ENCODE measurements at places on chromosomes 7 and 10. TPM values are rescaled to one million over a fixed set of nuclear protein-coding genes. Genes with fewer than 3 reads are reported as not detected.

Gene DMTF1
- total RNA-seq: 167 TPM

DNA sequence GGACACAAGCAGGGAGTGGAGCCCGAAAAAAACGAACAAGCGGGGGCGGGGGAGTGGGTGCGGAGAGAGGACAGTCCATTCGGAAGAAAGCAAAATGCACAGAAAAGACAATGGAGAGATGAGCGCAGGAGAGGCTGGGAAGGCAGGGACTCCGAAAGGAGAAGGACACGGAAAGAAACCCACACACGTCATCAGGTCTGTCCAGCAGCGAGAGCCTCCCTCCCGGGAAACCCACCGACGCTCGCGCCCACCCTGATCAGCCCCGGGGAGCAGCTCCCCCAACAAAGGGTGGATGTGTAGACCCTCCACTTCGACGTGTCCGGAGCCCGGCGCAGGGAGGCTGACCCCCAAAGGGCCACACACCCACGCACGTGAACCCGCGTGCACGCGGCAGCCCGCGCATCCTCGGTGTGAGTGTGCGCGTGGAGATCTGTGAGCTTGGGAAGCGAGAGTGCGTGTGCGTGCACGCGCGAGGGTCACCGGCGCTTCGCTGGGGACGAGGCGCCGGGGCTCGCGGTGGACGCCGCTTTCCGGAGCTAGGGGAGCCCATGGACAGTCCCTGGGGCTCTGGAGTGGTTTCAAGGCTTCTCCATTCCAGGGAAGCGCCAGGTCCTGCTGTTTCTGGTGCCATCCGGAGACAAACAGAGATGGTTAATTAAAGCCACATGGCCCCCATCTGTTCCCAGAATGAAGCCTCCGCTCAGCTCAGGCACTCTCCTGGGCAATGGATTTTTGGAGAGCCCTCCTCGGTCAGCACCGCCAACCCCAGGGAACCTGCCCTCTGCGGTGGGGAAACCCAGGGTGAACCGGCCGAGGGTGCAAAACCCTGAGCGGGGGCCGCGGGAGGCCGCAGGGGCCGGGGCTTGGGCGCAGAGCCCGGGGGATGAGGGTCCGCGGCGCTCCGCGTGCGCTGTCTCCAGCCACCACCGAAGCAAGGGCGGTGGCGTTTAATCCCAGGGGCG, 916 bp downstream of the LAMB1 start:
- peak; percentile 66 for DNase-seq

DNA sequence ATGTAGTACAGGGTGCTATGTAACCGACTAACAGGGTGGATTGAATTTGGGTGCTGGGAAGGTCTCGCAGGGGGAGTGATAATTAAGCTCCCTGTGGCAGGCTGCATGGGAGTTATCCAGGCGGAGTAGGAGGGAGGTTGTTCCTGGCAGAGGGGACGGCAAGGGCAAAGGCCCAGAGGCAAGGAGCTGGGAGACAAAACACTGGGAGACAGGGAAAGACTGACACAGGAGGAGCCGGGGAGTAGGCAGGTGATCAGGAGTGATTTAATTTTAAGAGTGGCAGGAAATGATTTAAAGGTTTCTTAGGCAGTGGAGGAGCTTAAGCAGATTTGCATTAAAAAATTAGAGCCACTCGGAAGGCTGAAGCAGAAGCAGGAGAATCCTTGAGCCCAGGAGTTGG, 40.7 kb upstream of the LEP start:
- DNase-seq: no peak

DNA sequence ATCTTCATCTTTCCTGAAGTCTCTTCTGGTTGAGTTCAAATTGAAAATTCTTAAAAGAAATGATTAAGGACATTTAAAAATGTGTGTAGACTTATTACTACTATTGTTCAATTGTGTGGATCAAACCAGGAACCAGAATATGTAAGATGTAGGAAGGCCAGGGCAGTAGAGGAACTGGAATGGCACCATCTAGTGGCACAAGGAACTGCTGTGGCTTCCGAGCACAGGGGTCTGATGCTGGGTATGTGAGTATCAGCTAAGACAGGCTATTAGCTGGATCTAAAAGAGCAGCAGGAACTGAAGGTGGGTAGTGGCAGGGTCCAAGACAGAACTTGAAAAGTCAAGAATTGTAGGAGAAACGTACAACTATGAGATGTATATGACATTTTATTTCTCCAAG, 247.3 kb downstream of the SEMA3A start:
- peak; percentile 22 for DNase-seq

DNA sequence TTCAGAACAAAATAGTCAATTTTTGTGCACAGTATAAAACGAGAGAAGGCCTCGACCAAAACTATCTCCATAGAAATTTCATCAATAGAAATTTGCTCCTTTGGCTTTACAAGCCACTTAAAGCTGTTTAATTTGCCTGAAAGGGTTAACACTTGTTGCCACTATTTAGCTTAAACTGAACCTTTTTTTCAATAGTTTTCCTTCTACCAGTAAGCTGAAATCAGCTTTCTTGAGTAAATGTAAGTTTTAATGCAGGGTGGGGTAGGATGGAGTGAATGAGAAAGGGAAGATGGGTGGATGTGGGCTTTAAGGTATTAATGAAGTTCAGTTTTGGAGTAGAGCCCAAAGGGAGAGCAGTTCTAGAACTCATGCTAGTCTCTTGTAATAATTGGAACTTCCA, 39.5 kb downstream of the ARL4A start:
- DNase-seq: no peak

DNA sequence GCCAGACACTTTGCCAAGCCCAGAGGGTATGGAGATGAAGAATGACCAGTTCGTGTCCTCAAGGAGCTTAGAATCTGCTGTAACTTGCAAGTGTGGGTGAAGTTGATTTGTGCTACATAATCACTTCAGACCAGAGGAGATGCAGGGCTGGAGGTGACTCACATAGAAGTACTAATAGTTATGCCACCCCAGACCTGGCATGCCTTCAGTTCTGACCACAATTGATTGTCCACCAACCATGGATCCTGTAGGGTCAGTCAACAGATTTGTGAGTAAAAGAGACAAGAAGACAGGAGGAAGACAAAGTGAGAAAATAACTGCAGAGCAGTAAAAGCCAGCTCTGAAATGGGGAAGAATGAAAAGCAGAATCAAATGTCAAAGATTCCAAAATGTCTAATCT, 51.2 kb upstream of the BMPER start:
- DNase-seq: no peak

- DNase-seq: no peak
Measured at GRCh38 chr10:95537542-95537927, 23.6 kb downstream of the SORBS1 start.

Gene LRRD1
- total RNA-seq: 0.32 TPM

Gene PRKAR2B
- total RNA-seq: 76.2 TPM

GRCh38 chr7:55052081-55052480, 33.3 kb downstream of the EGFR start:
- DNase-seq: no peak

Gene LRRC61
- total RNA-seq: 8.6 TPM

- no peak for DNase-seq
Measured at GRCh38 chr7:142790555-142790954, 19.8 kb downstream of the PRSS2 start.

Gene NAMPT
- total RNA-seq: 39.2 TPM

Gene FGL2
- 6.6 TPM for total RNA-seq

DNA sequence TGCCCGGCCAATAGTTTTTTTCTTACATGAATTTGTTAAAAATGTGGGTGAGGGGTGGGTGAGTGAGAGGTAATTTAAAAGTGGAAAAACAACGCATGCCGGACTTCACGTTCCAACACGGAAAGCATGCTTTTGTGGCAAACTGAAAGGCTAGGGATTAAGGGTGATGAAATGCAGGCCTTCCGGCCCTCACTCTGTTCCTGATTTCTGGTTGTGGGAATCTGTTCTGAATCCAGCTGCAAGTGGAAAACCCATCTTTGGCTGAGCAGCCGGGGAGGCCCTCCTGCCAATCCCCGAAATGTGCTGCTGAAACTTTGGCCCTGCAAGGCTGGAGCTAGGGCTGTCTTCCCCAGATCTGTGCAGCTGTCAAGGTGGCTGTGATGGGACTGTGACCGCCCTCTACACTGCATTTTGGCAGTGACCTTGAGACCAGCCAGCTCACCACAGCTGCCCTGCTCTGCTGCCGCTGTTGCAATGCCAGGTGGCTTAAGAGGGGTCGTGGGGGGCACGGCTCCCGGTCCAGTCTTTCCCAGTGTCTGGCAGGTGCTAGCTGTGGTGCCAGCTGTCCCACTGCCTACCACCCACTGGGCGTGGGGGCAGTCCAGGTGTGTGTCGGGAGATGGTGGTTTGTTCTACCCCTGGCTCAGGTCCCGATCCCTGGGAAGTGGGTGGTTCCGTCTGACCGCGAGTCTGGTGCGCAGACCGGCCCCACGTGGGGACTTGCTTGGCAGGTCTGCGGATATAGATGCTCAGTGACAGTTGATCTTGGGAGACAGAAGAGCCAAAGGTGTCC, 39.0 kb downstream of the TET1 start:
- DNase-seq: peak; percentile 53

- no peak for DNase-seq
Measured at GRCh38 chr7:79713276-79713675, 259.8 kb upstream of the MAGI2 start.

GRCh38 chr7:87704590-87704989, 76.4 kb downstream of the RUNDC3B start:
- no peak for DNase-seq

DNA sequence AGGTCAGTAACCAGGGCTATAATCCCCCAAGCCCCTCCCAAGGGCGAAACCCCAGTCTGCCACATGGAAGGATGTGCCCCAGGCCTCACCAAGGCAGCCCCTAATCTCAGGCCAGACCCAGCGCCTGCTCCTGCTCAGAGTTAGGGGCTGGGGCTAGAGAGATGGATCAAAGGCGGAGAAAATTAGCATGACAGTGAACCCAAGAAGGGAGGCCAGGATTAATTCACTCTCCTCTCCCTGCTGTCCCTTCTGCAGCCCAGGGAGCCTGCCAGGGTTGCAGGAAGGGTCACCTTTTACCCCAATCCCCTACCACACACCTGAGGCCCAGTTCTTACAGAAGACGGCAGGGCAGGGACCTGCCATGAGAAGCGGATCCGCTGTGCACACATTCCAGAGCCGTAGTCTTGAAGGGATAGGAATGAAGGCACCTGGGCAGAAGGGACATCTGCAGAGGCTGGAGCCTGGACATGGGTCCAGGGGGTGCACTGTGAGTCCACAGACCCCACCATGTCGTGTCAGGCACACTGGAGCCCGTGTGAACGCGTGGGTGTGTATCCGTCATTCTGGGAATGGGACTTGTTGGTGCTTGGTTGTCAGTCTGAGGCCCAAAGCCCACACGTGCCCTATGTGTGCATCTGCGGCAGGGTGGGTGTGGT, 11.9 kb upstream of the ZMIZ1 start:
- no peak for DNase-seq

DNA sequence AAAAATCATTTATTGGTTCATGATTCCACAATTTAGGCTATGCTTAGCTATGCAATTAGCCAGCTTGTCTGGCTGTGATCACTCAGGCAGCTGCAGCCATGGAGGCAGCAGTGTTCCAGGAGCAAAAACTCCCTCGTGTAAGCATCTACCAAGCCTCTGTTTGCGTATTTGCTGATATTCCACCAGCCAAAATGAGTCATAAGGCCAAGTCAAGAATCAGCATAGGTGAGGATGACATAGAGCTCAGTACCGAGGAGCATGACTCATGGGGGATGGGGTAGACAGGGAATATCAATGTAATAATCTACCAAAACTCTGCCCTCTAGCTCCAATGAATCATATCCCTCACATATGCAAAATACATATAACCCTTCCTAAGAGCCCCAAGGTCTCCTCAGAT, 63.3 kb downstream of the IMMP2L start:
- no peak for DNase-seq

DNA sequence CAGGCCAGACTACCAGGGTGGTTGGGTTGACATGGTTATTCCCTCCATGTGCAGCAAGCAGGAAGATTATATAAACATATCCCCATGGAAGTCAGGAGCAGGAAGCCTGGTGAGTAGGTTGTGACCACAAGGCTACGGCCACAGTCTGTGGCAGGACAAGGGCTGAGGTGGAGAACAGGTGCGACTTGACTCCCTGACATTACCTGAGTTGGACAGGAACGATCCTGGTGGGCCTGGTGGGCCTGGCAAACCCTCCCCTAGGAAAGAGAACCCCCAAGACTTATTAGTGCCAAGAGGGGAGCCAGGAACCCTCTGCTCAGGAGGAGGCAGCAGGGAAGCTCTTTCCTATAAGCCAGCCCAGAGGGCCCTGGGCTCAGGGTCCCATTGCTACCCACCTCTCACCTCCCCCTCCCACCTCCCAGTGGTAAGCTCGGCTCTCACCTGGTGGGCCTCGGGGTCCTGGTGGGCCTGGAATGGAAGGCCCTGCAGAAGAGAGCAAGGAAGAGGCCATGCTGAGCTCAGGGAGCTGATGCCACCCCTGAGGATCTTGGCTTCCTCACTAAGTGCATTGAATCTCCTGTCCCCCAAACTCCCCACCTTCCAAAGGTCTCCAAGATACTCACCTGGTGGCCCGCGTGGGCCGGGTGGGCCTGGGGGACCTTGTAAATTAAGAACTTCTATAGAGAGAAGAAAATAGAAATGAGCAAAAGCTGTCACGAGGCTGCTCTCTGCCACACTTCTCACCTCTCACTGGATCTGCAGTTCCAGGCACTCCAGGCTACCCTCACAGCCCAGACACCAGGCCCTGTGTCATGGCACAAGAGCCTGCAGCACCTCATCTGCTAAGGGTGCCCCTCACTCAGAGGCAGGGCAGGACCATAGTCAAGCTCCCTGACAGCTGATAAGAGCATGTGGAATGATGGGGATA, 44.6 kb downstream of the COL17A1 start:
- DNase-seq: no peak

GRCh38 chr10:70162892-70163201, 7.5 kb downstream of the SAR1A start:
- no peak for DNase-seq

DNA sequence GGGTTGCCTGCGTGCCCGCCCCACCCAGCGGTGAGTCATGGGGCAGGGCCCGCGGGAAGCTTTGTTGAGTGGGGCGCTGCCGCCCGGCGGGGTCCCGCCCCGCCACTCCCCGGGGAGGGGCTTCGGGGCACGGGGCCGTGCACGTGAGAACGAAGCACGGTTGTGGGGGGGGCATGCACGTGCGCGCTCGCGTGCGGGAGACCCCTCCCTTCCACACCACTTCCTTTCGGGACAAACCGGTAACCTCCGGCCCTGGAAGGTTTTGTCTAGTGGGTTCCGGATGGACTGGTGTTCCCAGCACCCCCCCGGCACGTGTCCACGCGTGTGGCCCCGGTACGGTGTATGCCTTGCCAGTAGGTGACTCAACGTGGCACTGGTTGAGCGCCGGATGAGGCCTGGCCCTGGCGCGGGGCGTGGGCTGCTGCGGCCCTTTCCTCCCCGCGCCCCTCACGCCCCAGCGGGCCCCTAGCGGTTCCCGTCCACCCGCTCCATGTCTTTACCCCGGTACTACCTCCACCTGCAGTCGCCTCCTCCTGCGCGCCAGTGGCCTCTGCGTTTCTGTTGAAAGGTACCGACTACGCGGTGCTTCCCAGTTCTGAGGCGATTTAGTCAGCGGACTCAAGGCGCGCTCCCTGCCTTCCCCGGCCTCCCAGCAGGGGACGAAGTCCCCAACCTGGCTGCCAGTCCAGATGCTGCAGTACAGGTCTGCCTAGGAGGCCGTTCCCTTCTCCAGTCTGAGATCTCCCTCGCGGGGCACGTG, 3.1 kb downstream of the ADIRF start:
- DNase-seq: no peak

GRCh38 chr7:127382301-127383085, 10.0 kb downstream of the ZNF800 start:
- no peak for DNase-seq

- DNase-seq: no peak
Measured at GRCh38 chr10:98349508-98349922, 65.5 kb downstream of the PYROXD2 start.

GRCh38 chr10:14358886-14359573, 28.3 kb upstream of the FRMD4A start:
- DNase-seq: no peak

Data from dorsolateral prefrontal cortex (tissue), 122 donors.